ENCODE measurements at places on chromosomes 3 and 15.

DNA sequence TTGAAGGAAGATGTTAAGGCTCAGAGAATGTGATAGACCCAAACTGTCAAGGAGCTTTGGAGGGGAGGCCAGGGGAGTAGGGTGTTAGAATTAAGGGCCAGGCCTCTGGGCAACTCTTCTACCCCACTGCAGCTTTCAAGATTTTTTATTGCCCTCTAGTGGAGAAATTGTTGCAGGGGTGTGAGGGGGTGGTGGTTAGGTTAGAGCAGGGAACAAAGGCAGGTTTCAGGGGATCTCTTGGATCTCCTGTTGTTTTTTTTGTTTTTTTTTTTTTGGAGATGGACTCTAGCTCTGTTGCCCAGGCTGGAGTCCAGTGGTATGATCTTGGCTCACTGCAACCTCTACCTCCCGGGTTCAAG, 1.4 kb upstream of the SEC13 start:
- peak; percentile 25 for DNase-seq

DNA sequence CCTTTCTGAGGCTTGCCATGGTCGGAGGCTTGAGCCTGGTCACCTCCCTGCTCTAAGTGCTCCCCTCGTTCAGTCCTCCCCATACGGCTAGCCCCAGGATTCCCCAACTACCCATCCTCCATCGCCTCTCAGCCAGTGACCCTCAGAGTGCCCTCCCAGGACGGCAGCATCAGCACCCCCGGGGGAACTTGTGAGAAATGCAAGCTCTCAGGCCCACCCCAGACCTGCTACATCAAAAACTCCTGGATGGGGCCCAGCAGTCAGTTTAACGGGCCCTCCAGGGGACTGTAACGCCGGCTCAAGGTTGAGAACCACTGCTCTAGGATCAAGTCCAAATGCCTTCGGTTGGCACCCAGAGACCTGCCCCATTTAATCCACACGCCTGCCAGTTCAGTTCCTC, 6.9 kb downstream of the ADAMTS17 start:
- no peak for DNase-seq

GRCh38 chr3:152159328-152159727, 109.4 kb upstream of the MBNL1 start:
- DNase-seq: no peak

- DNase-seq: no peak
These were observed 928.8 kb upstream of the ALCAM start for GRCh38 chr3:104437891-104438290.

GRCh38 chr3:43792904-43793303, 102.2 kb downstream of the ABHD5 start:
- no peak for DNase-seq

- no peak for DNase-seq
These were observed 26.1 kb downstream of the RASGRF1 start for GRCh38 chr15:79064496-79064895.

GRCh38 chr3:32176989-32177701, 61.3 kb upstream of the CMTM8 start:
- DNase-seq: peak; percentile 72

DNA sequence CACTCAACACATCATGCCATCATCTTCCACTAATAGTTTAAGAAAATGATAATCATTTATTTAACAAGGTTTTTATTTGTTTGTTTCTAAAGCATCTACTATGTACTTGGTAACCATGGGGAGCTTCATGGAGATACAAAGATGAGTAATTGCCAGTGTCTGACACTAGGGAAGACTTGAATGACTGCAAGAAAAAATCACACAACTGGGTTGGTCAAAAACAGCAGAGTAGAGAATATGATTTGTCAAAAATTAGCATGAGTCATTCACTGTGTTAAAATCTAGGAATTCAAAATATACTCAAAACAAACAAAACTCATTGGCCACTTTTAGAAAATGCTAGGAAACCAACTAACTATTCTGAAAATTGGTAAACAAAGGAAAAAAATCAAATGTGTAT, 6.3 kb downstream of the BNC1 start:
- DNase-seq: no peak

DNA sequence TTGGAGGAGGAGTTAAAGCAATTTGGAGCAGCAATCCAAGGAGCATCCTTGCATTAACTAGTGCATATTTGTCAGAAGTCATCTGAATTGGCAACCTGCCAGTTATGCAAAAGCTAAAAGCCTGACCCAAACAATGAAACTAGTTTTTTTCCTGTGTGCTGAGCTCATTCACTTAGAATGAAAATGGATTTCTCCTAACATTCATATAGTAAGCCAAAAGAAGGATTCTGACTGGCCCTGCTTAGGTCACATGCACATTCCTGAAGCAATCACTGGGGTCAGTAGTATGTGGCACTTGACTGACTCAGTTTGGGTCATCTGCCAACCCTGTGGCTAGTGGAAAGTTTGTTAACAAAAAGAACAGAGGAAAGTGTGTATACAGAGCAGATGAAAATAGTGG, 30.5 kb downstream of the OXSM start:
- no peak for DNase-seq

- DNase-seq: no peak
These were observed 7.9 kb upstream of the UBXN7 start for GRCh38 chr3:196440041-196440537.

DNA sequence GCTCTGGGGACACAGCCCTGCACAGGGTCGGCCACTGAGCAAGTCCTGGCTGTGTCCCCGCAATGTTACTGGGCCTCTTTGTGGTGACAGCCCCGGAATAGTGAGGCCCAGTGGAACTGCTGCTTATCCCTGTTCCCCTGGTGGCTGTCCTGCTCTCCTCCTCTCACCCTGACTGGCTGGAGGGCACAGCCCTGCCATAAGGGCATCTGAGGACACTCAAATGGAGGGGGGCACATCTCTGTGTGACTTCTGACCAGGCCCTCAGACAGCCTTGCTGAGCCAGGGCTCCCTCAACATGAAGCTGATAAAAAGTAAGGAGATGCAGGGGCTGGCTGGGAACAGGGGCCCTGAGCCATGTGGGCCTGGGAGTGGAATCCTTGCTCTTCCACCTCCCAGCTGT, 127.4 kb upstream of the ATP2B2 start:
- no peak for DNase-seq

DNA sequence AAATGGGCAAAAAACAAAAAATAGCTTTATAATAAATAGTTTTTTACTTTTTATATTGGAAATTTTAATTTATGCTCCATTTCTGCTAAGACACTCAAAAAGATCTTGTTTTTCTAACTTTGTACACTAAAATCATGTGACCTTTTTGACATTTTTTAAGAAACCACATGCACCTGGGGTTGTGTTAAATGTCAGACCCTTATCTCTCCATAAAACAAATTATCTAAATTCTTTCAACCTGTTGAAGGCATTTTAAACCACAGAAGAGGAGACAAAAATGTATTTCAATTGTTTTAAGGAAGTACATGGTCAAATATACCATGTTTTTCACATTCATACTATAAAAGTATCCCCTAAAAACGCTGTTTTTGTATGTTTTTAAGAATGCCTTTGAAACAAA, 29.2 kb downstream of the IFT80 start:
- DNase-seq: no peak

DNA sequence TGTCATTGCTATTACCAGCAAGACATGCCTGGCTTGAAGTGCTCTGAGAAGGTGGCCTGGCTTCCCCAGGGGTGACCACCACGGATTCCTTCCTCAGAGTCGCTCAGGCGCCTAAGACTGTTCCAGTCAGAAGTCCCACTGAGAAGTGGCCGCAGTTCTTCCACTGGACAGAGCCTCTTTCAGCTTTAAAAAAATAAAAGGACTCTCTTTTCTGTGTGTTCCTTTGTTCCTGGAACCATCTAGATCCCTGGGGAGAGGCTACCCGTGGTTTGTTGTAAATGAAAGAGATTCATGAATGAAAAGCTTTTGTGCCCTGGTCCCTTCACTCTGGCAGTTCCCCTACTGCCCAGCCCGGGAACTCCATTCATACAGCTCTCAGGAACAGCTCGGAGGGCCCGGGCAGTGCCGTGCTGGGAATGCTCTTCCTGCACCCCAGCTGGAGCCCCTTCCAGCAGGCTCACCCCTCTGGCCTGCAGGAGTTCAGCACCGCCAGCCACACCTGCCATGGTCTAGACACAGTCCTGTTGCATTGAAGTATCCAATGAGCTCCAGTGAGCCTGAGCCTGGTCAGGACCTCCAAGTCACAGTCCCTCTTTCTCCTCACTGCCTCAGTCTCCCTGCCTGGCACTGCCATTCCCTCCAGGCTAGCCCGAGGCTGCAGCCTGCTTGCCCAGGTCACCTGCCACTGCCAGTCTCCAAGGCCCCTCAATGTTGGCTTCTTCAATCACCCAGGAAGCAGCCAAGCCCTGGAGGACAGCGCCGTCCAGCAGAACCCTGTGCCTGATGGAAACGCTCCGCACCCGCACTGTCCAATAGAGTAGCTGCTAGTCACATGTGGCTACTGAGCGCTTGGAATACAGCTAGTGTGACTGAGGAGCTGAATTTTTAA, 75.4 kb downstream of the XXYLT1 start:
- no peak for DNase-seq

GRCh38 chr3:67901681-67902080, 247.3 kb upstream of the SUCLG2 start:
- no peak for DNase-seq

GRCh38 chr3:99579965-99580364, 58.4 kb upstream of the COL8A1 start:
- DNase-seq: no peak

GRCh38 chr15:79071901-79072300, 18.7 kb downstream of the RASGRF1 start:
- DNase-seq: no peak

DNA sequence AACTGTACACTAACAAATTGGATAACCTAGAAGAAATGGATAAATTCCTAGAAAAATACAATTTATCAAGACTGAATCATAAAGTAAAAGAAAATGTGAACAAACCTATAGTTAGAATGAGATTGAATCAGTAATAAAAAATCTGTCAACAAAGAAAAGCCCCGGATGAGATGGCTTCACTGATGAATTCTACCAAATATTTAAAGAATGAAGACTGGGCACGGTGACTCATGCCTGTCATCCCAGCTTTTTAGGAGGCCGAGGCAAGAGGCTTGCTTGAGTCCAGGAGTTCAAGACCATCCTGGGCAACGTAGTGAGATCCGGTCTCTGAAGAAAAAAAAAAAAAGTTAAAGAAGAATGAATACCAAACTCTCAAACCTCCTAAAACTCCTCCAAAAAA, 17.7 kb upstream of the AP4E1 start:
- DNase-seq: no peak

GRCh38 chr15:45126535-45127158, 3.0 kb downstream of the DUOXA1 start:
- peak; percentile 74 for DNase-seq

GRCh38 chr3:24550588-24550987, 55.9 kb upstream of the THRB start:
- DNase-seq: no peak

- DNase-seq: peak; percentile 90
These were observed 56.7 kb upstream of the PRR23C start for GRCh38 chr3:139101396-139101795.

DNA sequence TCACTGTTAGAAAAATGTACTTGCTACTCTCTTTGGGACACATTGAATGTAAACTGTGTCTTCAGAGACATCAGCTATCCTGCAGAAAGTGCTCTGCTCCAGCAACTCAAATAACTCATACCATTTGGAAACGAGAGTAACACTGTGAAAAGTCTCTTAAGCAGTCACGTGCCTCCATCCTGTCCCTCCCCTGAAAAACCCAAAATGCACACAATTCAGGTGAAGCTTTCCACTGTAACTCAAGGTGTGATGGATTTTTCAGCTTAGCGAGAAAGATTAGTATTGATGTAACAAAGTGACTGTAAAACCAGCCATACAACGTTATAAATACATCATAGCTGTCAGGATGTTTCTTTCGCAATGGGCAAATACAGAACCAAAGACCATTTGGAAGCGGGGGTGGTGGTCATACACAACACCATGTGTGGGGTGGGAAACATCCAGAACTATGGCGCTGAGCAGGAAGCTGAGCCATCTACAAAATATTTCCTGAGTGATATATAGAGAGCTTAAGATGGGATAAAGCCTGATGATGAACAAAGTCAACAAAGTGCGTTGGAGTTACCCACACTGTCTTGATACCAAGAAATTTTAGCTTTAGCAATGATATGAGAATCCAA, 332.3 kb downstream of the FOXP1 start:
- DNase-seq: no peak

GRCh38 chr3:105970283-105970682, 101.5 kb upstream of the CBLB start:
- no peak for DNase-seq

GRCh38 chr3:171850320-171850959, 7.3 kb downstream of the TMEM212 start:
- DNase-seq: no peak

DNA sequence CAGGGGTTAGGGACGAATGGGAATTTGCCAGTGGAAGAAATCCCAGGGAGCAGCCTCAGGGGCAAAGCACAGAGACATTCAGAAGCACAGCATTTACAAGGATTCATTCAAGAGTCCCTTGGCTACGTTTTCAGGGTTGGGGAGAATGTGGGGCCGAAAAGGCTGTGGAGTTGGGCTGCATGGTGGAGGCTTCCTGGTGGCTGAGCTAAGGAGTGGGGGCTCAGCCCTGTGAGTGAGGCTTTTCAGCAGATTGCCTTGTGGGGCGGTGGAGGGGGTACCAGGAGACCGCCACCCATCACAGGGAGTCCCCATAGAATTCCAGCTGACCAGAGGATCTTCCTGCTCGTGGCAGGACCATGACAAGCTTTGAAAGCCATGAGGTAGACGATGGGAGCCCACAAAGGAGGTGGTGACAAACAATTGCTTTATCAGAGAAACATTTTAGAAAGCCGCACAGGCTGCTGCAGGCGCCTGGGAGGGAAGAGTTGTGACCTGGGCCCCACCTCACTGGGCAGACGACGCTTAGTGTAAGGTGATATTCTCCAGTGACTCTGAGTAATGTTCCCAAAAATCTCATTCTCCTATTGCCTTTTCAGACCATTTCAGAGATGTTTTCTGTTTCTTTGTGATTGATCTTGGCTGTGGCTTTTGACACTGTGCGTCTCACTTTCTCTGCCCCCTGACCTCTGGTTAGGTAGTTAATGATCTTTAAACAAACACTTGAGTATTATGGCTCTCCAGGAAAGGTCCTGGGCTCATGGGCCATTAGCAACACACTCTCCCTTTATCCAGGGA, 128.0 kb downstream of the DNAJB8 start:
- no peak for DNase-seq

GRCh38 chr3:61704807-61705206, 143.4 kb downstream of the PTPRG start:
- DNase-seq: no peak

DNA sequence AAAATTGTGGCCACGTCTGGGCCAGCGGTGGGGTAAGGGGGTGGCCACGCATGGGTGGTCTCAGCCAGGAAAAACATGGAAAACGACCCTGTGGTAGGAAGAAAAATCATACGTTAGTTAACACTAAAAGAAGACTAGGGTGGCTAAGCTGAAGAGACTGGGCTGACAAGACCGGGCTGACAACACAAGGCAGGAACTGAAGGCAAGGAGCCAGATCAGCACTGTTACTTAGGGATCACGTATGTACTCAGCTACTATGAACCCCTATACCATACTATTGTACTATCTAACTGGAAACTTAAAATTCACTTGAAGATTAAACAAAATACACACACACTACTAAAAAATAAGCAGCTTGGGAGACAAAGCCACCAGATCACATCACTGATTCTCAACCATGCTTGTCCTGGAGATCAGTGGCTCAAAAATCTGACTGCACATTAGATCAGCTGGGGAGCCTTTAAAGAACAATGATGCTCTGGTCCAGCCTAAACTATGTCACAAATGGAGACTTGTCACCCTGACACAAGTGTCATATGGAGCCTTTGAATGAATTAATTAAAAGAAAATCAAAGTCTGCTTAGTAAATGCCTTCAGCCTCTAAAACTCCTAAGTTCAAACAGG, 442.2 kb downstream of the SHQ1 start:
- DNase-seq: no peak

All from NCI-H524 (cell line).